AG09319 (cell line): ENCODE measurements at places on chromosomes 6 and 20.

GRCh38 chr20:18055261-18055660, 2.5 kb downstream of the OVOL2 start:
- DNase-seq, result no peak

DNA sequence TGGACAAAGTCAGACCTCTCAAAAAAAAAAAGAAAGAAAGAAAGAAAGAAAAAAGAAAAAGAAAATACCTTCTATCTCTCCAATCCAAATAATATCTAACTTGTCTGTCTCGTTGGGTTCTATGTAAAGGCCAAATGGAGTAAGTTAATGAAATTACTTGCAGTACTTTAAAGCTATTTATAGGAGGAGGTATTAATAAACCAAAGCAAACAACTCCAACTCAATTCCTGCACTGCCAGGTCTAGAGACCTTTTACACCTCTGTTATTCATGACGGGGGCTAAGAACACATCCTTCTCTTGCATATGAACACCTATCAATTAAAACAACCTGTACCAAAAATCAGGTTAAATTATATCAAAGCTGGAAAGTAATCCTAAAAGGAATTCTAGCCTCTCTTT, 80.6 kb downstream of the MAP3K5 start:
- DNase-seq, result no peak

DNA sequence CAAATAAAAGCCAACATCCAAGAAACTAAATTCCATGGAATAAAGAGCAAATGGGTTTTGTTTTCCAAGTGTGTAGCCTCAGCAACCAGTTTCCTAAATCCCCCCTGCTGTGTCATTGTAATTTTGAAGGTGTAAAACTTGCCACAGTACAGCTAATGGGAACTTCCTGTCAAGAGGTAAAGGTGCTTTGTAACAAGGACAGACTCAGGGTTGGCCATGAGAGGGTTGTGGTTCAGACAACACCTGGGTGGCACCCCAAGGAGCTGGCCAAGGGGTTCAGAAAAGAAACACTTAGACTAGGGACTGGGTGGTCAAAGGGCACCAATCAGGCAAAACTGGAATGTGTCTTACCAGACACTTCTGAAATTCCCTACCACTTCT, 52.4 kb upstream of the LYRM2 start:
- DNase-seq, result no peak

DNA sequence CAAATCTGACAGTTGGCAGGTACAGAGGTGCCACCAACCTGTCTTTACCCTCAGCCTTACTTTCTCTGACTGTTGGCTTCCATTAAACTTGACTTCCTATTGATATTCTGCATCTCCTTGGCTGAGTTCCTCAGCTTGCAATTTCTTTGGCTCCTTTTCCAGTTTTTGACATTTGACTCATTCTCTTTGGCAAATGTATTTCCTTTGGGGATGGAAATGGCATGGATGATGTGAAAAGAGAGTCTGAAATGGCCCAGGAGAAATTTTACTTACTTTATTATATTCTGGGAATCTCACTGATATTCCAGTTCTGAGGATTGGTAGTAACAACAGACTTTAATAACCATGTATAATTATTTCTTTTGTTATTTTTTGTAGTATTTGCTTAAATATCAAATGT, 255.2 kb downstream of the CD109 start:
- DNase-seq, result no peak

DNA sequence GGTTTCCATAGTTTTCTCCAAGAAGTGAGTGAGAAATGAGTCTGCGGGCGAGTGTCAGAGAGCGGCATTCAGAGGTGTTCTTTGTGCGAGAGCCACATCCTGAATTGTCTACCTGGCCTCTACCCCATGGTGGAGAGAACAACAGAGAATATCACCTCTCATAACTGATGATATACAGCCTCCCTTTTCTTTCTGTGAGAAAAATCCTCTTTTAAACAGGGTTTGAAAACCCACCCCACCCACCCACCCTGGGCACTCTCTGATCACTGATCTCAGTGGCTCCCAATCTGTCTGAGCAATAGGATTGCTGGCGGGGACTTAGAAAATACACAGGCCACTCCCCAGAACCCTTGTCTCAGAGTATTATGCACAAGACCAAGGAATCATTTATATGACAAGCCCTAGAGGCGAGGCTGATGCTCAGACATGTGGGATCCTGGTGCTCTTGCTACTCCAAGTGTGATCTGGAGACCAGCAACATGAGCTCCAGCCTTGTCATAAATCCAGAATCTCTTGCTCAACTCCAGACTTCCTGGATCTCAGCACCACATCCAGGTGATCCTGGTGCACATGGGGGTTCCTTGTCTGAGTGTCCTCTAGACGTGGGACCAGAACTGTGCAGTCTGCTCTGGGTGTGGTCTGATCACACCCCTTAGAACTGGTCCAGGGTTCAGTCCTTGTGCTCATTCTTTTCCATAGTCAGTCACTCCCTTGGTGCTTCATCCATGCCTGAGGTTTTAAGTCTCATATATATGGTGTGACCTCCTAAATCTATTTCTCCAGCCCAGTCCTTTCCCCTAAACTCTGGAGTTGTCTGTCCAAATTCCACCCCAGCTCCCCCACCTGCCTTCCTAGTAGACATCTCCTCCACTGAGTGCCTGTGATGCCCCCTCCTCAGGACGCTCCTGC, 5.3 kb downstream of the HLA-B start:
- DNase-seq, result no peak

DNA sequence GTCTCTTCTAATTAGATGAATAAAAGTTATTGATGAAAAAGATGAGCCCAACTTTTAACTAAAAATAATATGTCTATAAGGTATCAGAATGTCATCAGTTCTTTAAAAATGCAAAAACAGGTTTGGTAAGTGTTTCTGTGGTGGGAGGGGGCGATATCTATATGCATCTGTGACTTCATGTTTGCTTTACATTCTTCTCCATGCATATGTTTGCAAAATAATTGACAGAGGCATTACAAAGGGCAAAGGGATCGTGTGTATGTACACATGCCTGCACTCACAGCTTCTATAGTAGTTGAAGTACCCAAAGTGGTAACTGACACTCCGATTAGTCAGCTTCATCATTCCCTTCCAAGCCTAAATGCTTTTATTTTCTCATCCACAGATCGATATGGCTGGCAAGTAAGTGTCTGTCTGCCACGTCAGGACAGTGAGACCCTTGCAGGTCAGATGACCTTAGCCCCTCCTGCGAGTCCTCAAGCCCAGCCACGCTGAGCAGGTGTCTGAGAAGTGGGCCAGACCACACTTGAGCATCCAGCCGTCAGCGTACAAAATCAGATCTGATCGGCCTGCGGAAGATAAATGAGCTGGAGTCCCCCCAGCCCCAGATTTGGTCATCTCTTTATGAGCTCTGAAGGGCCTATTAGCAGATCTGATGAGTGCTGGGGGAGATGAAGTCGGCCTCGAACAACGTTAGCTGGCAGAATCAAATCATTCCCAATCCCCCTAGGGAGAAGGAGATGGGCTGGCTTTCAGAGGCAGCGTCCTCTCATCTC, 369.1 kb downstream of the MAFB start:
- no peak for DNase-seq

DNA sequence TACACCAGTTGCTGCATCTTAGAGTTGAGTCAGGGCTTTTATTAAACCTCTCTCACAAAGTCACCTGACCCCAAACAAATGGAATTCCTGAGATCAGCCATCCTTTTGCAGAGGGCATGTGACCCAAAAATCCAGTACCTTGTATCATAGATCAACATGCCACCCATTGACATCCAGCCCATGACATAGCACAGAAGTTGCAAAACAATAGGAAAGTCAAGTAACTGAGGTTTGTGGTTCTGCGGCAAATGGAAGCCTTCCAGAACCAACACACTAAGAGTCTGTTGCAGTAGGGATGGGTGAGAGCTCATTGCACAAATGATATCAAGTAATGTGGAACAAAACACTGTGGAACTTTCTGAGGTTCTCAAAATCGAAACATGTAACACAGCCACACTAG, 111.2 kb downstream of the PDE7B start:
- no peak for DNase-seq

GRCh38 chr20:62551407-62552323, 75.9 kb upstream of the GATA5 start:
- DNase-seq, result no peak
